ENCODE measurements at places on chromosomes 1 and 21.

- DNase-seq = no peak
These were observed 53.2 kb upstream of the LRRC8D start for GRCh38 chr1:89767618-89768017.

DNA sequence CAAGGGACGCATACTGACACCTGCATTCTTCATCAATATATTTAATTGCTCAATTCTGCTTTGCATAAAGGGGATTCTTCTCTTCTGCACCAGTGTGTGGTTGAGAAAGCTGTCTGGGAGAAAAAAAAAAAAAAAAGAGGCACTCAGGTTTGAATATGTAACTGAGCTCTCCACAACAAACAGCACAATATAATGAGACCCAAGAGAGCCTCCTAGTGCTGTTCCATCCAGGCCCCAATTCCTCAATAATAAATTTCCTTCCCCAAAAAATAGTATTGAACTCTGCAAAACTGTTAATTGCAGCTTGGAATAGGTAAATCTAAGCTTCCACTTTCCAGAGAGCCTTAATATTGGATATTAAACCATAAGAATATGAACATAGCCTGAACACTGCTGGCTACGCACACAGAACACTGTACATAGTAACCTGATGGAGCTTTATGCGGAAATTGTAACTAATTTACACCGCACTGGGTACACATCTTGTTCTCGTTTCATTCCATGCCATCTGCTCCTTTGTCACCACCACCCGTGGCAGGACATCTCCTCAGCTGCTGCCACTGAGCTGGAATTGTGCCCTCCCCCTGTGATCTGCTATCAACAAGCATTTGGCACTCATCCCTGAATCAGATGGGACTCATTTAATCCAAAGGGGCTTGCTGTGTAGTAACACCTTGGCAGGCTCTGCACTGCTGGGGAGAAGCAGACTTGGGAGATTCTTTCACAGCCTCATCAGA, 272.0 kb downstream of the HHIPL2 start:
- DNase-seq = no peak

DNA sequence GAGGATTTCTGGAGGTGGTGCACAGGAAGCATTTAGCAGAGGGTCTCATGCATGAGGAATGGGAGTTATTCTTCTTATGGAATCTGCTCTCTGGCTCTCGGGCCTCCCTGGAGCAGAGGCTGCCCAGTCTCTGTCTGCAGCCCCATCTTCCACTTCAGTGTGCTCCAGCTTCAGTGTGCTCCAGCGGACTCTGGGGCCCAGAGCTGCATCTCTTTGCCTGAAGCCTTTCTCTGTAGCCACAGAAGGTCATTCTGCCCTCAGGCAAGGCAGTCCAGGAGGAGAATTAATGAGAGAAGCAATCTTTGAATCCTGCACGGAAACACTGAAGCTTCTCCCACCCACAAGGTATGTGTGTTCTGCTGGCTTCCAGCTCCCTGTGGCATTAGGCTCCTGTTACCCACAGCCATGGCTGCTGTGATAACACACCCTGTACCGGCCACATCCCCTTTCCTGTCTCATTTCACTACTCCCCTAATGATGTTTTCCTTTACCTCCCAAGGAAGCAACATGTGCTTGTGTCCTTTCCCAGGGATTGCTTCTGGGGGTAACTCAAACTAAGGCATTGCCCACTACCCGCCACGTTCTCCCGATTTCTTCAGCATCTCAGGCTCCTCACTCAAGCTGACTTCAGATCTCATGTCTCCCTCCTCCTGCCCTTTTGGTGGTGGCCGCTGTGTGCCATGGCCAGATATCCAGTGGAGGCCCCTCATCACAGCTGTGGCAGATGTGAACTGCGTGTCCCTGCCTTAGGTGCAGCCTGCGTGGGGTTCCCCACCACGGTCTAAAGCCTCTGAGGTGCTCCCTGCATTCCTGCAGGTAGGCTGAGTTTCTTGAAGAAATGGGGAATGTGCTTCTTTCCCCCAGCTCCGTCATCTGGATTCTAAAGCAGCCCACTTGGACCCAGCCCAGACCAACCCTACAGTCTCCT, 181.2 kb upstream of the GALNT2 start:
- DNase-seq = no peak

- no peak for DNase-seq
These were observed 69.7 kb downstream of the CC2D1B start for GRCh38 chr1:52296345-52296744.

DNA sequence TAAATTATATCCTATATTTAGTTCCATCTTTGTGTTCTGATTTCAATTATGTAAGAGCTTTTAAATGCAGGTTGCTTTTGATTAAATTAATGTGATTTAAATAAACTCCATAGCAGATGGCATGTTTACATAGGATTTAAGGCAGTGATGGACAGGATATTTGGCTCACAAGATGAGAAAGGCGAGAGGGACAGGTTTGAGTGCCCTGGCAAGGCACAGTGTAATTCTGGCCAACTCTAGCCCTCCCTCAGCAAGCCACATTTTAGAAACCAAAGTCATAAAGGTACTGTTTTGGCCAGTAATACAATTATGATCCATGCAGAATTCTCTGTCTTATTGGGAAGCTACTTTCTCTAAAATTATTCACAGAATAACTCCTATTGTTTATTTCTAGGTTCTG, 50.6 kb upstream of the C1orf146 start:
- no peak for DNase-seq

- no peak for DNase-seq
These were observed 4.9 kb downstream of the TMEM9 start for GRCh38 chr1:201149400-201149799.

GRCh38 chr21:42784276-42784675, 95.1 kb downstream of the WDR4 start:
- no peak for DNase-seq

DNA sequence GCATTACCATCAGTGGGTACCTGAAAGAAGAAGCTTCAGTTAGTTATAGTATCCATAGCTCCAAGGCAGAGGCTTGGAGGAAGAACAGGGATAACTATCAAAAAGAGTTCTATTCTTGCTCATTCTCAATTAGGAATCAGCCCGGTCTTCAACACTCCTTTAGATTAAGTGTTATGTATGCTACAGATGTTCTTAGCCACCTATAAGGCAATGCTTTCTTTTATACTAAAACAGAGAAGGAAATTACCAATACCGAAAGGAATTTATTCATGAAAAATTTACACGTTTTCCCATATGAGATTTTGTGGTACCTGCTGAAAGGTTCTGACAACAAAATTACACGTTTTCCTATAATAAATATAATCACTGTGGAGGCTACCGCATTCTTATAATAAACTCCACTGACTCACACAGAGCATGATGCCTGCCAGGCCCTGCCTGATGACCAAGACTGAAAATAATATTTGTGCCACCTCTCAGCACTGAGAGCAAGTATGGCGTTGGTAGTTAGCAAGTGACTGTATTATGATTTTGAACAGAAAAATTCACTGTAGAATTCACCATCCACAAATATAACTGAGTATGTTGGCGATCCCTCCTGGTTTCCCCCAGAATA, 58.3 kb downstream of the APP start:
- no peak for DNase-seq

GRCh38 chr1:97573553-97573952, 347.3 kb downstream of the DPYD start:
- DNase-seq = no peak

DNA sequence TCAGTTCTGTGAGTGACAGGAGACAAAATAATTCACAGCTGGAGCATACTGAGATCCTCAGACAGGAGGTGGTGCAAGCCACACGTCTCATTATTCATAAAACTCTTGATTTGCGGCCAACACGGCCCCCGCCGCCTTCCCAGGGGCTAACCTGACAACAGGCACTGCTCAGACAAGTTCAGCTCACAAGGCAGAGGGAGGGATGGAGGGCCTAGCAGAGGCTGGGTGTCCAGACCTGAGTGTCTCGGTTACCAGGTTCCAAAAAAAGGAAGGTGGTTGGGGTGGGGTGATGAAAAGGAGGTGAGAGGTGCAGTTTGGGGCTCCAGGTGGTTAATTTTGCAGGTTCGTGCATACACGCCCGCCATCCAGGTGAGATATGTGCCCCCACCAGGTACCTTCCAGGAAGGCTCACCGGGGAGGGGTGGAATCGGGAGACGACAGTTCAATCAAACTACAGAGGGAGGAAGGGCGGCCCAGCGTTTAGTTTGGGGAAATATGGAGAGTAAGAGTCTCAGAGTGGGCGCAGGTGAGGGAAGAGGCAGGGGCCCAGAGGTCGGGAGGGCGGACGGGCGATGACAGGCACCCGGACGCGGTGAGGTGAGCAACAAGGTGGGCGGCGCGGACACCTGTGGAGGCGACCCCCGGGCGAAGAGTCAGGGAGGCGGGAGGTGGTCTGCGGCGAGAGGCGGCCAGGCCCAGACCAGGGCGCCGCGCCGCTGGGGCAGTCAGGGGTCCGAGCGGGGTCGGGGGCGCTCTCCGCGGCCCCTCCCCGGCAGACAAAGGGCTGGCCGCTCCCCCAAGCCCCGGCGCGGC, 629 bp downstream of the CTNNBIP1 start:
- DNase-seq = no peak

- DNase-seq = no peak
These were observed 1.2 kb downstream of the PTPN14 start for GRCh38 chr1:214550013-214550856.

DNA sequence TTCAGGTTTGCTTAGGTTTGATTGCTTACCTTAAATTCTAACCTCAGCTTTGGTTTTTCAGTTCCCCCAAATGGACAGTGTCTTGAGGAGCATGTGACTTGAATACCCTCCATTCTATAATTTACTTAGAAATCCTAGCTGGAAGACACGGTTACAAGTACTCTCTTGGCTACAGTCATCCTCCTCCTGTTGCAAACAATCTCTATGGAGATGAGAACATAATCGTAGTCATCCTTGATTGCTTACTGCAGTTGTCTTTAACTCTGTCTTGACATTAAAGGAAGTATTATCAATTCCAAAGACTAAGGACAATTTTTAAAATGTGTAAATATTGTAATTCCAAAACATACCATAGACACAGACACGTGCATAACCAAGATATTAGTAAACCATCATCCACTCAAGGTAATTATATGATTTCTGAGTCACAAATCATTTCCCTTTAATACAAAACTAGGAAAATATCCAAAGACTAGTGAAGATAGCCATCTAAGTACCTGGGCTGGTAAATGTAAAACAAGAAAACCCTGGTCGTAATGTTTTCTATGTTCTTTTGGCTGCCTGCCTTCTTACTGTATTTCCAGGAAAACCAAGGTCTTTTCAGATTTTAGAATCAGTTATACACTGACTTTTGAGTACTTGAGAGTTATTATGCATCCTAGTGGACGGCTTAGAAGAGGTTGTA, 149.9 kb downstream of the CHRM3 start:
- DNase-seq = no peak

GRCh38 chr1:200415789-200416593, 6.2 kb upstream of the ZNF281 start:
- no peak for DNase-seq

GRCh38 chr1:235411489-235412486, 44.6 kb downstream of the TBCE start:
- DNase-seq = no peak

- DNase-seq = no peak
These were observed 203.4 kb downstream of the CRB1 start for GRCh38 chr1:197471248-197471985.

- DNase-seq = no peak
These were observed 345.7 kb downstream of the ZNF326 start for GRCh38 chr1:90340606-90341005.

DNA sequence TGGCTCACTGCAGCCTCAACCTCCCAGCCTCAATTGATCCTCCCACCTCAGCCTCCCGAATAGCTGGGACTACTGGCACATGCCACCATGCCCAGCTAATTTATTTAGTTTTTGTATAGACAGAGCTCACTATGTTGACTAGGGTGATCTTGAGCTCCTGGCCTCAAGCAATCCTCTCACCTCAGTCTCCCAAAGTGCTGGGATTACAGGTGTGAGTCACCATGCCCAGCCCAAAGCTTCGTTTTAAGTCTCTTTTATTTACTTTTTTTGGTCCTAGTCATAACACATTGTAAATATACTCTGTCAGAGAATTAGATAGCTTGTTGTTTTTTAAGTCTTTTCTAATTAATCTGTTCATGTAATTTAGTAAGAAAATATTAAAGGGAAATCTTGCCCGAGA, 42.8 kb downstream of the KCNK1 start:
- DNase-seq = no peak

DNA sequence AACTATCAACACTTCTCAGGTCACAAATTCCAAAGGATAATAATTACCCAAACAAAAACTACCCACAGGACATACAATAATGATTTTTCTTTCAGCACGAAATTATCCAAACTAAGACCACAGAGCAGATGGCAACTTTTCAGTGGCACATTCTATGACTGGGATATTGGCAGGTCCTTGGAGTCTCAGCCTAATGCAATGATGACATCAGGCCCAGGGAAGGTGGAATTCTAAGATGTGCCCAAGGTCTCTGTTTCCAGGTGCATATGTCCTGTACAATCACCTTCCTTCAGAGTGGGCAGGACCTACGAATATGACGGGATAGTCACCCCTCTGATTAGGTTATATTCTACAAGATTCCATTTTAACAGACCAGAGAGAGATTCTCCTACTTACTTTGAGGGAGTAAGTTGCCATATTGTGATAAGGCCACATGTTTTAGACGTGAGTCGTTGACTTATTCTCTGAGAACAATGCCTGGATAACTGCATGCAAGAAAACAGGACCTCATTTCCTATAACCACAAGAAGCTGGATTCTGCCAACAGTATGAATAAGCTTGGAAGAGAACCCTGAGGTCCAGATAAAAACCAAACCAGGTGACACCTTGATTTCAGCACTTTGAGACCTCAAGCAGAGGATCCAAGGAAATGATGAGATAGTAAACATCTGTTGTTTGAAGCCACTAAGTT, 69.9 kb downstream of the ZC3H11B start:
- DNase-seq = no peak

- DNase-seq = no peak
These were observed 729 bp downstream of the NADK start for GRCh38 chr1:1777583-1777899.

DNA sequence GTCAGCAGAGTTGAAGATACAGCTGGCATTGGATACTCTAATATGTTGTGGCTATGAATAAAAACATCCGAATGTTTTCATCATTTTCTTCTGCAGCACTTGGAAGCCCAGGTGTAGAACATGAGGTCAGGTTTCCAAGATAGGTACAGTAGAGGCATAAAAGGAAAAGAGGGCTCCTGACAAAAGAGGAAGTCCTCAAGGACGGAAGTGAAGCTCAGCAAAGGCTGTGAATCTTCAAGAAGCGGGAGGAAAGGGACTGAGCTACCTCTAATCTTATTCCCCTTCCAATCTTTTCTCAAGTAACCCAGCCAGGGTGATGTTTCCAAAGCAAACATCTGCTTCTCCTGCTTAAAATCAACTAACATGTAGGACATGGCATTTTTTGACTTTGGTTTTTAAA, 4.4 kb upstream of the PIK3C2B start:
- DNase-seq = no peak

GRCh38 chr21:44598061-44598460, 2.3 kb upstream of the KRTAP10-7 start:
- DNase-seq = no peak

- DNase-seq = no peak
These were observed 20.6 kb upstream of the PGD start for GRCh38 chr1:10378081-10378841.

GRCh38 chr1:61070054-61070453, 12.3 kb upstream of the NFIA start:
- DNase-seq = no peak

Measured in mesothelial cell of epicardium (in vitro differentiated cells).